AML-193 (cell line): ENCODE measurements at places on chromosomes 13 and 19.

DNA sequence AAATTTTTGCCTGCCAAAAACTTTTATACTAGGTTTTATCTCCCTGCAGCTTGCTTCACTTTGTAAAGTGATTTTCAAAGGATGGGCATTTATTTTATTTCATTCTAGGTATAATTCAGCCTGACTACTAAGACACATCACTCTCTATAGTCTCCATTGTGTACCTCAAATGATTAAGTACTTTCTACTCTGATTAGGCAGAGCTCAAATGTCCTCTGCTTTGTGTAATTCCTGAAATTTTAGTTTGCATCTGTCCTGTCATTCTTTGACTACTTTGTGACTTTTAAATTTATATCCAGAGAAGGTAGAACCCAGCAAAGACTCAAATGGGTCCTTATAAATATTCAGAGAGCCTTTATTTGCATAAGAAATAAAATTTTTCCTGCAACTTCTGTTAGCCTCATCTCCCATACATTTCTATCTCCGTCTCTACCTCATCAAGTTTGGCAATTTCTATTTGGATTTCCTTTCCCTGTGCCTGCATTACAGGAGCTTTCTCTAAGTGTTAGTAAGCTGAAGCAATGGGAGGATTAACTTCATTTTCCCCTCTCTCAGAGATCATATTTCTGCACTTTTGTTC, 1038.0 kb upstream of the ATXN8OS start:
- DNase-seq = no peak

- DNase-seq = no peak
Observed at GRCh38 chr13:50187352-50188029, 172.2 kb downstream of the KCNRG start.

- DNase-seq = no peak
Observed at GRCh38 chr19:1457031-1457739, 7.3 kb downstream of the APC2 start.

DNA sequence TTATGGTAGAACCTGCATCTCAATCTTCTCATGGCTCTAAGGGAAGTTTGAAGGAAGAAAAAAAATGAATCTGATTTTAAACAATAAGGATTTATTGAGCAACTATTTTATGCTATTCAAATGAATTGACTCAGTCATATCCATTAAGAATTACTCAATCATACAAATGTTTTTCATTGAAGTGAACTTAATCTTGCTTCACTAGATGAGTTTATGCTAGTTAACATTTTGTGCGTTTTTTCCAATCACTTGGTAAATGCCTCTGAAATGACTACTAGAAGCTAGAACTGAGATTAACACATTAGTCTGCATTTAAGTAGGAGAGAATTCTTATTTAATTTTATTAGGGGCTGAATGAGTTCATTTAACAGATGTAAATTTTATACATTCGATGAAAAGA, 25.2 kb downstream of the RXFP2 start:
- no peak for DNase-seq

GRCh38 chr19:34458677-34459076, 22.9 kb upstream of the WTIP start:
- DNase-seq = no peak

DNA sequence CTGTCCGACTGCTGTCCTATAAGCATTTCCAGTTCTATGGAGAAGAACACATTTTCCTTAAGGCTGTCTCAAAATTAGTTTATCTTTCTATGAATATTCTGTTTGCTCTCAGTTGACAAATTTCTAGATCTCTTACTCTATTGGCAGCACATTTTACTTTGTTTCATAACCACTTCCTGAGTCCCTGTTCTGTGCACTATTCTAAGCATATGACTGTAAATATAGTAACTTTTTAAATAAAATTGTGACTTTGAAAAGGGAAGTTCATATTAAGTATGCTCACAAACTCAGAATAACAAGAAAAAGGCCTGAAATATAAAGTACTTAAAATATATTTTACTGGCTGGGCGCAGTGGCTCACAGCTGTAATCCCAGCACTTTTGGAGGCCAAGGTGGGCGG, 56.5 kb upstream of the HTR2A start:
- peak; percentile 67 for DNase-seq

GRCh38 chr19:46030812-46031550, 8.1 kb upstream of the PGLYRP1 start:
- DNase-seq = no peak

- no peak for DNase-seq
Observed at GRCh38 chr13:79686441-79686840, 205.5 kb downstream of the NDFIP2 start.

DNA sequence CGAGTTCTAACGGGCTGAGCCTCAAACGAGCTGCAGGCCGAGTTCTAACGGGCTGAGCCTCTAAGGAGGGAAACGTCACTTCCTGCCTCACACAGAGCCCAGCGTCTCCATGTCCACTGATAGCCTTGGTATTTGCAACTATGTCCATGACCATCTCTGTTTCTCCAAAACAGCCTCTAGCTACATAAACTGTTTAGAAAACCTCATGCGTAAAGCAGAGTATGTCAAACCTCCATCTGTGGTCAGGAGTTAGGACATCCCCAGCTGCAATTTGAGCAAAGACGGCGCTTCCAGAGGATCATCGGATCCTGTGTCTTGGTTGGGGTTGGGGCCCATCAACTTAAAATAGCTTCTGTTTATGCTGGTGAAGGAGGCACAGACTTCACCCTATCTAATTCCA, 20.8 kb downstream of the RASA3 start:
- DNase-seq = no peak

- no peak for DNase-seq
Observed at GRCh38 chr19:14475251-14476073, at the start of gene PTGER1. PTGER1 (minus strand) TSS chr19:14475354; CDS start chr19:14474320, 1,034 bp downstream.

DNA sequence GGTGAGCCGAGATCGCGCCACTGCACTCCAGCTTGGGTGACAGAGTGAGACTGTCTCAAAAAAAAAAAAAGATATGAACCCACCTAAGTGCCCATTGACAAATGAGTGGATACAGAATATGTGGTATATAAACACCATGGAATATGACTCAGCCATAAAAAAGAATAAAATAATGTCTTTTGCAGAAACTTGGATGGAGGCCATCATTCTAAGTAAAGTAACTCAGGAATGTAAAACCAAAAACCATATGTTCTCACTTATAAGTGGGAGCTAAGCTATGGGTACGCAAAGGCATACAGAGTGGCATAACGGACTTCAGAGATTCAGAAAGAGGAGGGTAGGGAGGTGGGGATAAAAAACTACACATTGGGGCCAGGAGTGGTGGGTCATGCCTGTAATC, 29.5 kb downstream of the PLA2G4C start:
- DNase-seq = no peak

DNA sequence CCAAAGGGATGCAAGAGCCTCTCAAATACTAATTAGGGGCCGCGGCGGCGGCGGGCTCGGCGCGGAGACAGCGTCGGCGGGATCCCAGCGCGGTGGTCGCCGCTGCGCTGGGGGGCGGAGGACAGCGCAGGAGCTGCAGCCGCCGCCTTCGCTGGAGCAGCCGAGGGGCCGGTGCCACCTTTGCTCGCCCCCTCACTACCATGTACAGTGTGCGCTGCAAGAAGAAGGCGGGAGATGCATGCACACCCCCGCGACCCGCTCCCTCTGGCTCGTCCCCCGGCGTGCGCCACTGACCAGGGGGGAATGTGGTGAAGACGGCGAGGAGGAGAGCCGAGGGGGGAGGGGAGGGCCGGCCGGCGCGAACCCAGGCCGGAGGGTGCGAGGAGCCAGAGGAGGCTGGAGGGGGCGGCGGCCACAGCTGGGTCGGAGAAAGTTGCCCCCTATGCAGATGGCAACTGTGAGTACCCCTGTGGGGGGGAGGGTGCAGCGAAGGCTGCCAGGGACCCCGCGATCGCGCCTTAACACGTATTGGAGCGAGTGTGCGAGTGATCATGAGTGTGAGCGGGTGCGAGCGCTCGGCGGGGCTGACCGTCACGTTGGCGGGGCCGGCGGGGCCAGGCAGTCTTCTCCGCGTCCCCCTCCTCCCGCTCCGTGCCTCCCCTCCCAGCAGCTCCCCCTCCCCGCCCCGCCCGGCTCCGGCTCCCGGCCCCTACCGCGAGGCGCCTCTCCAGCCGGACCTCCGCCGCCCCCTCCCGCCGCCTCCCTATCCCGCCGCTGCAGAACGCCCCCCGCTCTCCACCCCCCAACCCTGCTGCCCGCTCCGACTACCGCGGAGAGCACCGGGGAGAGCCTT, 808 bp downstream of the SLITRK5 start:
- no peak for DNase-seq

DNA sequence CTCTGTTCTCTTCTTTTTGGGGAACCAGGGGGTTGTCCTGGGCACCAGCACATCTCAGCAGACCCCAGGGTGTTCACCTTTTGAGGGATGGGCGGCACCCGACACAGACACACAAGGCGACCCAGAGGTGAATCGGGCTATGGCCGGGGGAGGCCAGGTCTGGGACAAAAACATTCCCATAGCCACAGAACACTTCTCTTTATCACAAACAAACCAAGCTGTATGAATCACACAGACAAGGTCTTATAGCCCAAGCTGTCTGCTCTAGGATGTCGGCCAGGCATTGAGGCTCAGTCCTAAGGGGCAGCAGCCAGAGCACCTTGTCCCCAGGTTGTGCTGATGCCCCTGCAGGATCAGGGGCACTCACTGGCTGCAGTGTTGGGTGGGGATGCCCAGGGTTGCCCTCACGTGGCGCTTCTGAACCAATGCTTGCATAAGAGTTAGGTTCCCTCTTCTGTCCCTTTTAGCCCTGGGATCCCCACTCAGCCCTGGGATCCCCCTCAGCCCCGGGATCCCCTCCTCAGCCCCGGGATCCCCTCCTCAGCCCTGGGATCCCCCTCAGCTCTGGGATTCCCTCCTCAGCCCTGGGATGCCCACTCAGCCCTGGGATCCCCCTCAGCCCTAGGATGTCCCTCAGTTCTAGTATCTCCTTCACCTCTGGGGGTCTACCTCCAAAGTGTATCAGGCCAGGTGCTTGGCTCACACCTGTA, 26.9 kb downstream of the MAU2 start:
- DNase-seq = no peak

GRCh38 chr19:10499550-10500246, 3.5 kb downstream of the KEAP1 start:
- DNase-seq = no peak

DNA sequence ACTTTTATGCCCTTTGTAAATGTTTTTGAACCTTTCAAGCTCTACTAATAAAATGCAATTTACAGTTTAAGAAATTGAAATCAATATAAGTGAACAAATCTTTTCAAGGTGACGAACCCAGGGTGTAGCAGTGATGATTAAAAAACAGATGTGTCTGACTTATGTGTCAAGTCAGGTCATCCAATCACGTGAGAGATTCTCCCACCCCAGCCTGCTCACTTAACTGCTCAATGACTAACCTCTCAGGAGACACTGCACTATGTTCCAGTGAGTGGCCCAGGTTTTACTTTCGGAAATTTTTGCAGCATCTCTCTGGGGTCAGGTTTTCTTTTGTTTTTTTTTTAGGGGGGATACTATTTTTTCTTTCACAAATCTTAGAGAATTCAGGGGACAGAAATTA, 60.7 kb downstream of the ZNF429 start:
- no peak for DNase-seq

- no peak for DNase-seq
Observed at GRCh38 chr13:100510208-100510957, 78.2 kb downstream of the GGACT start.

- no peak for DNase-seq
Observed at GRCh38 chr19:7869910-7870511, 4.2 kb downstream of the PRR36 start.

DNA sequence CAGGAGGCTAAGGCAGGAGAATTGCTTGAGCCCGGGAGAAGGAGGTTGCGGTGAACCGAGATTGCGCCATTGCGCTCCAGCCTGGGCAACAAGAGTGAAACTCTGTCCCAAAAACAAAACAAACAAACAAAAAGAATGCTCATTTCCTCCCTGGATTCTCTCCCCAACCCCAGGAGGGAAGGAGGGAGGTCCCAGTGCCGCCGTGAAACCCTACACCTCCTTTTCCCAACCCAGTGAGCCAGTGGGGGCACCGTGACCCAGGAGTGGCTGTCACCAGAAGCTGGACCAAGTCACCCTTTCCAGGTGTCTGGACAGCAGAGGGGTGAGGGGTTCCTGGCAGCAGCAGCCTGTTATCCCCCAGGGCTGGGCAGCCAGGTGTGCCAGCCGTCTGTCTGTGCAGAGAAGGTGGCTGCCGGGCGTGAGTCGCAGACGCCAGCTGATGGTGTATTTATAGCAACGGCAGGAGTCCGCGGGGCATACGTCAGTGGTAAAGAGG, 23.5 kb downstream of the NFIC start:
- DNase-seq = no peak

DNA sequence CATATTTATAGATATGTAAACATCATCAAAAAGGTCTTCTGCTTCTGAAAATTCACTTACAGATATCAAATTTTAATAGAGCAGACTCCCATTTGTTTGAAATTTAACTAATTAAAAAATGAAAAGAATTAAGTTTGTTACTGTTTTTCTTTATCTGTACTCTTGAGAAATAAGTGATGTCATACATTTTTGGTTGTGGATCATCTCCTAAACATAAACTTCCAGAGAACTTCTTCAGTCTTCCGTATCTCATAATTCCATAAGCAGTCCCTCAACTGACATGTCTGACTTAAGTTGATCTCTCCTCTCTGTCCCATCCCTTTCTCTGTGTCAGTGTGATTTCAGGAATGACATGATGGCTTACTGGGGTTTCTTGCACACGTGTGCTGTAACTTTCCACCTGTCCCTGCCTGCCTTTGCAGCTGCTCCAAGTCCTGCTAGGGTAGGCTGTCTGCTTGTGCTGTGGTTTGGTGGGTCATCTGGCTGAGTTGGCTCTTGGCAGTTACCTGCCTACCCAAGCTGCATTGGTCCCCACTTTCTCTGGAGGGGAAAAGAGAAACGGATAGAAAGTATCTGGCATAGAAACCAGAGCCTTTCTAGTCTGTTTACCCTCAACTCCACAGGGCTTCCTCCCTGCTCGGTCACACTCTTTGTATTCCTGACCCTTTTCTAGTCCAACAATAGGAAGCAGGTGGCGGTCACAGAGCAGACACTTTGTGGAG, 127.1 kb downstream of the GGACT start:
- no peak for DNase-seq

- DNase-seq = no peak
Observed at GRCh38 chr19:54451331-54451871, 2.4 kb downstream of the LENG8 start.

DNA sequence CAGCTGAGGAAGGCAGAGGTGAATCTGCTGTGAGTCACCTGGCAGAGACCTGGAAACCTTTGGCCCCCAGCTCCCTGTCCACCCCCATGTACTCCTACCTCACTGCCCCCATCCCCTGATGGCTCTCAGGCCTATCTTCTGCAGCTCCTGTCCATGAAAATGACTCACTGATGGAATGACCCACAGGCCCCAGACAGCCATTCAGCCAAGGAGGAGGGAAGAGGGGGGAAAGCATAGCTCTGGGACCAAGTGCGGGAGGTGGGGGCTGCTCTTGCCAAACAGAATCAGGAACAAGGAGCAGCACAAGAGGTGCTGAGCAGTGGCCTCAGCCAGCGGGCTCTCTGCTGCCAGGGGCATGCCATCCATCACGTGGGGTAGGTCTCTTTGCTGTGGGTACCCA, 111.4 kb upstream of the C1QTNF9B start:
- no peak for DNase-seq

DNA sequence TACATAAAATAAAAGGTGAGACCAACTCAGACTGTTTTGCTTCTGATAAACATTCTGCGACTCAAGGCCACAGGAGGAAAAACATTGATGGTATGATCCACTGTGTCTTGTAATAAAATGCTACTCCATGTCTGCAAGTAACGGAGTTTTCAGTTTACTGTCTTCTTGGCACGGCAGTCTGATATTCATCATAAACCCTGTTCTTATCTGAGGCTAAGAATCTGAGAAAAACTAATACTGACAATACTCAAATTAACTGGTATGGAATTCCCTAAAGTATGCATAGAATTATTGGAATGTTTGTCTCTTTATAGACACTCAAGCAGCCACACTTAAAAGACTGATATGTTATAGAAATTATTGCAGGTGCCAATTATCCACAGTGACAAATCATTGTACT, 125.5 kb downstream of the TBC1D4 start:
- no peak for DNase-seq
